ENCODE measurements at places on chromosomes 7 and 10.

DNA sequence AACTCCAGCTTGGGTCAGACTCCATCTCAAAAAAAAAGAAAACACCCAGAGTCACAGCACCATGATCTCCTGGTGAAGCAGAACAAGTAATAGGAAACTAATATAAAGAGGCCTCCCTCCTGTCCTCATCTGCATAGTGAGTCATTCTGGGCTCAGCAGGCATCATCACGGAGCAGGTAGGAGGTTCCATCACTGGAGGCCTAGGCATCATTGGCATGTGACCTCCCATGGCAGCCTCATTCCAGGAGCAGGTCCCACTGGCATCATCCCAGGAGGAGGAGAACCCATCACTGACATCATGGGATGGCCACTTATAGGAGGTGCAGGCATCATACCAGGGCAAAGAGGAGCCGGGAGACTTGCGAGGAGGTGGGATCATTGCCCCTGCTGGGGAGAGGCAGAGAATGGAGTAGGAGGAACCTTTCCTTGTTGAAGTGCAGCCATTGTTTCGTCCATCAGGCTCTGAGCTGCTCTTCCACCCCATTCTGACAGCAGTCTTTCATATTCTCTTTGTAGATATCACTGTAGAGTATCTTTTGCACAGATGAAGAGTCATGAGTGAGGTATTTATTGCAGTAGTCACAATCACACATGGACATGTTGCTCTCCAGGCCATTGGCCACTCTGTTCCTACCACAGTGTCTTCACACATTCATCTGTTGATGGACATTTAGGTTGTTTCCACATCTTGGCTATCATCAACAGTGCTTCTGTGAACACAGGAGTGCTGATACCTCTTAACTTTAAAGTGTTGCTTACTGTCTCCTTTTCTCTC lies 73.8 kb downstream of the OSBPL3 start:
- no peak for DNase-seq

DNA sequence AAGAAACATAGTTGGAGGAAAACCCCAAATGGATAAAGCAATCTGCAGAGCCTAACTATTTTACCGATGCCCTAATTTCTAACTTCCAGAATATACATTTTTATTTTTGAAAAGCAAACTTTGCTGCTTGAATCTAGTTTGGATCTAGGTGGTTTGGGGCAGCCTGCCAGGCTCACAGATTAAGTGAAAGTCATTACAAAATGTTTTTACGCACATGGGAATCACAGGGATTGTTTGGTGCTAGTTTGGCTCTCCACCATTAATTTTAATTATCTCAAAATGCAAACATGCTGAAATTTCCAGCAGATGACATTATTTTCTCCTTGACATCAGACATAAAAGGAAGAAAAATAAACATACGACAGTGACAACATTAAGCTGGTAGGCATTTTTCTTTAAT lies 166.7 kb upstream of the INHBA start:
- no peak for DNase-seq

DNA sequence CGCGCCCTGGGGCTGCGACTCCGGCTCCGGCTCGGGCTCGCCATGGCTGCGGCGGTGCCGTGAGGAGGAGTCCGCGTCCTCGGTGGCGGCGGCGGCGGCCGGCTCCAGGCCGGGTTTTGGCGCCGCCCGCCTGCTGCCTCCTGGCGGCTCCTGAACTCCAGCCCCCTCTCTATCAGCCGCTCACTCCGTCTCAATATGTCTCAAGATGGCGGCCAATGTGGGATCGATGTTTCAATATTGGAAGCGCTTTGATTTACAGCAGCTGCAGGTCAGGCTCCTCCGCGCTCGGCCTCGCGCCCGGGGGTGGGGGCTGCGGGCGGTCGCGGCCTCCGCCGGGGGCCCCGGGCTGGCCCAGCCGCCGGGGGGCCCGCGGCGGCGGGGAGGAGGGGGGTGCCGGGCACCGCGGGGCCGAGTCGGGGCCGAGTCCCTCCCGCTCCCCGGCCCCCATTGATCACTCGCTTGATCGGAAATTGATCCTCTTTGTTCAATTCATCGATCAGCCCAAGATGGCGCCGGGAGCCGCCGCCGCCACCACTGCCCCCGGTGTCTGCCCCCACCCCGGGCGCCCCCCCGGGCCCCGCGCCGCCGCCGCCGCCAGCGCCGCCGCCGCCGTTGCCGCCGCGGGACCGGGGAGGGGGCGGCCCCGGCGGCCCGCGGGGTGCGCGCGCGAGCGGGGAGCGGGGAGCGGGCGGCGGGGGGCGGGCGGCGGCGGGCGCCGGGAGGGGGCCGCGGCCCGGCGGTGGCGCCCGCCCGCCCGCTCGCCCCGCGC lies 1.4 kb upstream of the CUX1 start:
- peak; percentile 68 for DNase-seq

GRCh38 chr7:19095353-19095860 lies 22.0 kb downstream of the TWIST1 start:
- DNase-seq = no peak

- no peak for DNase-seq
These were observed 961.7 kb downstream of the CNTNAP2 start for GRCh38 chr7:147078312-147078711.

GRCh38 chr10:97584060-97584797 lies at the start of gene HOGA1:
HOGA1 (plus strand) TSS chr10:97584389; CDS start chr10:97584704, 315 bp downstream.
- peak; percentile 69 for DNase-seq

DNA sequence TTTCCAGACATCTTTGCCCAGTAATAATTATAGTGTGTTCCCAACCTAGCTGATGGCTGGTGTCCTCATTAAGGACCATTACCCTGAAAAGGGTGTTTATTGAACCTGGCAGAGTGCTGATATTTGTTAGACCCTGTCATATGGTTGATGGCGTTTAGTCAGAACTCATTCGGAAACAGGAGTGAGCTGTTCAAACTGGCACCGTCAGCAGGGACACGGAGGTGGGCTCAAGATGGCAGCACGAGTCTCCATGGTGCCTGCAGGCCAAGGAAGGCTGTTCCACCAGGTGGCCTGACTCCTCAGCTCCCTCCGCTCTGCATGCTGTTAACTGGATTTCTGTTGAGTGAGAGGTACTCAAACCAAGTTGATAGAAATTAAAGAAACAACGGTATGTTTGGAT lies 589.1 kb upstream of the MGMT start:
- no peak for DNase-seq

DNA sequence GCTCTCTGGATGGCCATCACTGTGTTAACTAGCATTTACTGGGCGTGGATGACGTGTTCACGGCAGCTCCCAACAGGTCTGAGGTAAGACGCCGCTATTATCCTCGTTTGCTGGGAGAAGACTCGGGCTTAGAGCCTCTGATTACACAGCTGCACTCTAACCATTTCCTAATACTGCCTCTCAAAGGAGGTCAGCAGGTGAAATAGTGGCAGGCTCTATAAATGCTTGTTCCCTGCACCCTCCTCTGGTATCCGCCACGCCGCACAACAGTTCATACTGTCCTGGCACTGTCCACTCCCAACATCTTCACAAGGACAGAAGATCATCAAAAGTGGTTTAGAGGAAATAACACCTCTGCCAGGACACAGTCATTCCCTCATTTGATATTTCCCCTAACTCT lies 28.3 kb downstream of the HIPK2 start:
- DNase-seq = no peak

DNA sequence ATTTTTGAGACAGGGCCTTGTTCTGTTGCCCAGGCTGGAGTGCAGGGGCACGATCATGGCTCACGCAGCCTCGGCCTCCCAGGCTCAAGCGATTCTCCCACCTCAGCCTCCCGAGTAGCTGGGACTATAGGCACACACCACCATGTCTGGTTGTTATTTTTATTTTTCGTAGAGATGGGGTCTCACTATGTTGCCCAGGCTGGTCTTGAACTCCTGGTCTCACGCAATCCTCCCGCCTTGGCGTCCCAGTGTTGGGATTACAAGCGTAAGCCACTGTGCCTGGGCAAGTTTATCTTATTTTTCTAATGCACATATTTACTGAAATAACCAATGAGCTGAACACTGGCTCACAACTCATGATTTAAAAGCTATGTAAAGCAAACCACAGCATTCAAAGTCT lies 61.9 kb downstream of the FAM171A1 start:
- DNase-seq = no peak

DNA sequence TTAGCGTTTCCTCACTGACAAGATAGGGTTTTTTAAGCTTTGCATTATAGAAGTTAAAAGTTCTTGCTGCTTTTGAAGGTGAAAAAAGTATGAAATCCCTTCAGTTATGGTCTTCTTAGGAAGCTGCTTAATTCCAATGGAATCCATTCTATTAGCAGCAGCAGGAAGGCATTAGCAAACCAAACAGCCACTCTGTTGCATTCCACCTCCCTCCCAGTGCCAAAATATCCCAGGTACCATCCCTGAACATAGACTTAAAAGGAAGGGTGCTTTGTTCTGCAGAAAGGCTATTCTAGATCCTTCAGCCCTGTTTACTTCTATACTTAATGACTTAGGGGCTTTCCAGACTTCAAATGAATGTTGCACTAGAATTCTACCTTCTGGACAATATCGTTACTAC lies 23.8 kb downstream of the ENO4 start:
- no peak for DNase-seq

DNA sequence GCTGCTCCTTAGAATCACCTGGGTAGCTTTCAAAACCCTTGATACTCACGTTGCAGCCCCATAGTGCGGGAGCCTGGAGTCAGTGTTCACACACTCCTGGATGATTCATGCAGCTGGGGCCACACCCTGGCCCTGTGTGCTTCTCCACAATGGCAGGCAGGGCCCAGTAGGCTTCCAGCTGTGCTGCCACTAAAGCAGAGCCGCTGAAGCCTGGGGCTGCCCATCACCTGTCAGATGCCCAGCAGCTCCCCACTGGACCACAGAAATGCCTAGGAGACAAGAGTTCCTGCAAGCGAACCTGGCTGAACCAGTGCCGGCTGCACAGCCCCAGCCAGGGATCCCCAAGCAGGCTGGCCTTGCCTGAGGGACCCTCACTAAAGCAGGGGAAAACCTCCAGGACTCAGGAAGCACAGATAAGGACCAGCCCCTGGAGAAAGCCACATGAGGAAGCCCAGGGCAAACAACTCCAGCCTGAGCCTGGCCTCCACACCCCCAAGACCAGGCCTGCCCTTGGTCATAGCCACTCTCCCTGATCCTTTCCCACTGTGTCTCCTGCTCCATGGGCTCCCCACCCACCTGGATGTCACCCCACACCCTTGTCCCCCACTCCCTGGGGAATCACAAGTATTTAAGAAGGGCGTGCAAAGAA lies 111.9 kb downstream of the GRID1 start:
- peak; percentile 26 for DNase-seq

GRCh38 chr10:24459836-24460235 lies 250.9 kb downstream of the KIAA1217 start:
- no peak for DNase-seq

DNA sequence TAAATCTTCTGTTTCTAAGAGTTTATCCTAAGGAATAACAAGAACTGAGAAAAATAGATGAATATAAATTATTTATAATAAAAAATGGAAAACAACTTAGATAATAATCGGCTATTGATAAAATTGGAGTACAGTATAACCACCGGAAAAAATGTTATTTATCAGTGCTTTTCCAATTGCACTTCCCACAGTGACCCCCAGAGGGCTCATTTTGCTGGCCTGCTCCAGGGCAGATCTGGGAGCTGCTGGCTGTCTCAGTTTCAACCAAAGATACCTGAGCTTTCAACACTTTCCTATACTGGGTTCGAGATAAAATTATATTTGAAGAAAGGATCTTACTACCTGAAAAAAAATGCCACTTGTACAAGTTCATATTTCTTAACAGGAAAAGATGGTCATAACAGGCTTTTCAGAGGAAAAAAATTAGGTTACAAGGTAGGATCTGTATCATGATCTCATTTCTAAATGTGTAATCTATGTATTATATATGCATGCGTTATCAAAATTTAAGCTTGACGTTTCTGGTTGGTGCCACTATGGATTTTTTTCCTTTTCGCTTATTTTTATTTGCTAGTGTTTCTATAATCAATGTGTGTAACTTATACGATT lies 165.7 kb downstream of the NPSR1 start:
- no peak for DNase-seq

GRCh38 chr7:143013473-143013872 lies 13.5 kb downstream of the OR9A2 start:
- DNase-seq = no peak

- no peak for DNase-seq
These were observed 359.2 kb downstream of the PHF14 start for GRCh38 chr7:11332865-11333228.

- DNase-seq = peak; percentile 78
These were observed 169.3 kb downstream of the SH3PXD2A start for GRCh38 chr10:103685880-103686669.

DNA sequence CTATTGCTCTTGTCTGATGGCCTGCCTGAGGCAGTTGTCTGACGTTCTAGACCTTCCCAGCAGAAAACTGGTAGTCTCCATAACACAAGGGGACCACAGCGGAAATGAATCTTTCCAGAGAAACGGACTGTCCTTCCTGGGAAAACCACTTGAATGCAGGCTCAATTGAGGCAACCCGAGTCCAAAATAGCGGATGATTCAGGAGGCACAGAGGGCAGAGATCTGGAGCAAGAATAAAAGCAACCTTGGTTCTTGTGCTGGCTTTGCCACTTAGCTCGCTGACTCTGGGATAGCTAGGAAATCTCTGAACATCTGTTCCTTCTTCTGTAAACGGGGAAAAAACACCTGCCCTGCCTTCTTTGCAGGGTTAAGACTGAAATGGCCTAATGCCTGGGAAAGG lies 178.8 kb downstream of the NEURL1 start:
- no peak for DNase-seq

- peak; percentile 29 for DNase-seq
These were observed 89.2 kb upstream of the MKLN1 start for GRCh38 chr7:131238347-131238931.

- DNase-seq = no peak
These were observed 35.0 kb downstream of the AUTS2 start for GRCh38 chr7:69633122-69633831.

DNA sequence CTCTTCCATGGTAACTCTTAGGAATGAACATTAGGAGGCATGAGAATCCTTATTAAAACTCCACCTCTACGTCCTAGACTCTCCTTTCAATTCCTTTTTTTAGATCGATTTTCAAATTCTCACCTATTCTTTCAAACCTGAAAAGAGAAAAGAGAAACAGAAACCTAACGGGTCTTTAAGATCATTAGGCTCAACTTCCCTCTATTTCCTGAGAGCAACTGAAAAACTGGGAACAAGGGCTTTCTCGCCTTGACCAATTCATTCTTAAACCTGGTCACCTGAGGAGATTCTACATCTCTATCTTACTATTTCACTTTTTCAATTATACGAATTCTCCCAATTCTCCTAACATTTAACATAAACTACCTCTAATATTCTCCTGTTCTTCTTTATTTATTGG lies 2.8 kb downstream of the TFEC start:
- no peak for DNase-seq

GRCh38 chr10:97463363-97464132 lies 17.6 kb downstream of the ZDHHC16 start:
- DNase-seq = peak; percentile 51

- DNase-seq = no peak
These were observed 31.6 kb upstream of the ZNF488 start for GRCh38 chr10:47415520-47416304.

DNA sequence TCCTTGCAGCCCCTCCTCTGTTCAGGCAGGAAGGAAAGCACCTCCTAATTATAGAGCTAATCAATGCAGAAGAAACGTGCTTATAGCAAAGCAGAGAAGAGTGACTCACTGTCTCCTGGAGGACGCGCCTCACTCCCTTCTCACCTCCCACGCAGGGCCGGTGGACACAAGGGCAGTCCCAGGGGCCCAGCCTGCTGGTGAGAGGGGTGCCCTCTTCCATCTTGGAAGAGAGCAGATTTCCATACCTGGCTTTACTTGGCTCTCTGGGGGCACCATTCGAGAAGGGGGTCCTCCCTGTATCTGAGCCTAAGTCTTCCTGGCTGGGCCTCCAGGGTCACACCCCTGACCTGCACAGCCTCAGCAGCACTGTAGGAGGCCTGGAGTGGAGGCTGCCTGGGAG lies 55.8 kb downstream of the RASGEF1A start:
- DNase-seq = no peak

GRCh38 chr10:106705681-106706100 lies 458.8 kb downstream of the SORCS1 start:
- DNase-seq = peak; percentile 11
